ENCODE measurements at places on chromosomes 1 and 21. TPM values are rescaled to one million over a fixed set of nuclear protein-coding genes. Genes with fewer than 3 reads are reported as not detected.

The ANKRD13C gene
- 24.3 TPM for total RNA-seq

The NEK2 gene
- 56.0 TPM for total RNA-seq

The UBE2U gene
- not detected for total RNA-seq

The IKBKE gene
- 12.6 TPM for total RNA-seq

The HSD3B1 gene
- not detected for total RNA-seq

The H3-3A gene
- 584 TPM for total RNA-seq

DNA sequence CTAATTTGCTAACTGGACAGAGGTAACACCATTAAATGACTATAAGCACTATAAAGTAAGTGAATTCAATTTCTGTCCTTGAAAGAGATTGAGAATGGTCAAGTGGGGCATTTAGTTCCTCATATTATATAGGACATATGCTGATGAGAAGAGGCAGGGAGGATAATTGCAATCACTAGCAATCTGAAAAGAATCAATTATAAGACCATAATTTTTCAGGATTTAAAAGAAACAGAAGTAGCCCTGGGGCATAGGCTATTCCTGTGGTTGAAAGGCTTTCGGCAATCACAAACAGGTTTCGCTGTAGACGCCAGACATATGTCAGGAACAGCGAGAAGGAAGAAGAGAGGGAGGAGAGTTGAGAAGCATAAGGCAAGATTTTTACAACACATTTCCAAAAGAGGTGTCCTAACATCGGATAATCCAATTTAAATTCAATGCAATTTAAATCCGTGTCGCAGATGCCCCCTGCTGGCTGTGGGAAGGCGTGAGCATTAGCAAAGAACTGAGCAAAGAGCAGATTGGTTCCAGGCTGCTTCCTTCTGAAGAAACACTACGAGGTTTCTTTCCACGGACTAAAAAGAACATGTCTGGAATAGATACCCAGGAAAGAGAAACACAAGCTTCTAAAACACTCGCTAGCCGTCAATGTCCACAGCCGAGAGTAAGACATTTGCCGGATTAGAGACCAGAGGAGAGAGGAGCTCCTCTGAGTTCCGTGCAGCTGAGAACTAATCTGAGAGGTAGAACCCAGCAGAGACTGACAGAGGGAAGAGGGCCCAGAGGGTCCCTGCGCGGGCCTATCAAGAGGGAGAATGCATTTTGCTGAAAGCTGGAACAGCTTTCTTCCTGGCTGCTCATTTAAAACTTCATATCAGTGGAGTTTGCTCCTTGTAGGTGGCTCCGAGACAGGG, 27.9 kb downstream of the RGS5 start:
- peak; percentile 40 for DNase-seq

- no peak for DNase-seq
Observed at GRCh38 chr1:151142411-151143056, 3.9 kb downstream of the SEMA6C start.

GRCh38 chr21:42363312-42363711, 3.0 kb downstream of the TFF1 start:
- DNase-seq = peak; percentile 46

DNA sequence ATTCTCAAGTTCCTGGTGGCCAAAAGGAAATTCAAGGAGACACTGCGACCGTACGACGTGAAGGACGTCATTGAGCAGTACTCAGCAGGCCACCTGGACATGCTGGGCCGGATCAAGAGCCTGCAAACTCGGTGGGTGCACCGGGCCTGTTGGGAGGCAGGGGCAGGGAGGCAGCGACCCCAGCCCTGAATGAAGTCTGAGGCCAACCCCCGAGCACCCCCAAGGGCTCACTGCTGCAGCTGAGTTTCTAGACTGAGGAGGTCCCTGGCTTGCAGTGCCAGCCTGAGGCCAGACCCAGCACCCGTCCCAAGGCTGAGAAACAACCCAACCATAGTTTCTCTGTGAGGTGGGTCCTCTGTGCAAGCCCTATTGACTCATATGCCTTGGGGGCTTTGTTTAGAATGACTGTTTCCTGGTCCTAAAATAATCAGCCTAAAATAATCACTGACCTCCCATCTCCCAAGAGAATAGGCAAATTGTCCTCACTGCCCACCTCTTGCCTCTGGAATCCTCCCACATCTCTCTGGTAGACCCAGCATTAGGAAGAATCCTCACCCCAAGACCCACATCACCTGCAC, 27.1 kb downstream of the CITED4 start:
- DNase-seq = no peak

DNA sequence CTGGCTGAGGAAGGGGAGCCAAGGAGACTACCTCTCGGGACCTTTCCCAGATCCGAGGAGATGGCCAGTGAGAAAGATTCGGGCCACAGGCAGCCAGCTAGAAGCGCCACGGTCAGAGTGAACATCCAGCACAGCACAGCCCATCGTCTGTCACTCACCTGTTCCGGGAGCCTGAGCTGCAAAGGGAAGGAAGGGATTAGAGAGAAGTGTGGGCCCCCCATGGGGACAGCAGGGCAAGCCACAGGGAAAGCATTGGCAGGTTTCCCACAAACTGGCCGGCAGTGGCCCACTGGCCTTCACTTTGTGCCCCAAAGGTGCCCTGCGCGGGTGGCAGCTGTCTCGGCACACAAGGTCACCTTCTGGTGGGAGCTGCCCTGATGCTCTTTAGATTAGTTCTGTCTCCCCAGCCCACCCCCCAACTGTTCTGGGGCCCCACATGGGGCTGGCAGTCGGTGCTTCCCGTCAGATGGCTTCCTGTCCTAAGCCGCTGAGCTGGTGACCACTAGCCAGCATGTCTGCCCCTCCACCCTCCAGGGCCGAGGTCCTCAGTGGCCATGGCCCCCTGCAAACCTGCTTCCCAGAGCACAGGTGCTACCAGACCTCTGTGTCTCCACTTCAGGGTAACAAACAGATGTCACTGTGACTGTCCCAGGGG, 56.7 kb downstream of the LACTBL1 start:
- no peak for DNase-seq

DNA sequence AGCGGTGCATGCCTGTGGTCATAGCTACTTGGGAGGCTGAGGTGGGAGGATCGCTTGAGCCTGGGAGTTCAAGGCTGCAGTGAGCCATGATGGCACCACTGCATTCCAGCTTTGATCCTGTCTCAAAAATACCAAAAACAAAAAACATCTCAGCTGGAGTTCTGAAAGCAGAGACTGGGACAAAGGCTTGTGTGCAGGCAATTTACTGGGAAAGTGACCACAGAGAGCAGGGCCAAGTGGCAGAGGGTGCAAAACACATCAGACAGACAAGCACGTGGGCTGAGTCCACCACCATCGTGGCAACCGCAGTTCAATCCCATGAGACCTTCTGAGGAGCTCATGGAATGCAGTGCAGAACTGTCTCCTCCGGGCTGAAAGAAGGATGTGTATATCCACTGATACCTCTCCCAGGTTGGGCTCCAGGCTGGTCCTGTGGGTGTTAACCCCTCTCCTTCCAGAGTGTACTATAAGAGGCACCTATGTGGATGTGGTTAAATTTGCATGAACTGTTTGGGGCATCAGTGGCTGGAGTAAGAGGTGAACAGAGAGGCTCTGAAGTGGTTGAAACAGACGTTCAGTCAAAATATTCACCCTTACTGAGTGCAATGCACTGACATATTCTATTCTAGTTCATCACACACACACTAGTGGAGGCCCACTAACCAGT, 10.8 kb downstream of the PIGP start:
- DNase-seq = no peak

- DNase-seq = no peak
Observed at GRCh38 chr1:32100807-32101708, 6.8 kb upstream of the KPNA6 start.

- no peak for DNase-seq
Observed at GRCh38 chr1:116111524-116112021, 374 bp downstream of the MAB21L3 start.

DNA sequence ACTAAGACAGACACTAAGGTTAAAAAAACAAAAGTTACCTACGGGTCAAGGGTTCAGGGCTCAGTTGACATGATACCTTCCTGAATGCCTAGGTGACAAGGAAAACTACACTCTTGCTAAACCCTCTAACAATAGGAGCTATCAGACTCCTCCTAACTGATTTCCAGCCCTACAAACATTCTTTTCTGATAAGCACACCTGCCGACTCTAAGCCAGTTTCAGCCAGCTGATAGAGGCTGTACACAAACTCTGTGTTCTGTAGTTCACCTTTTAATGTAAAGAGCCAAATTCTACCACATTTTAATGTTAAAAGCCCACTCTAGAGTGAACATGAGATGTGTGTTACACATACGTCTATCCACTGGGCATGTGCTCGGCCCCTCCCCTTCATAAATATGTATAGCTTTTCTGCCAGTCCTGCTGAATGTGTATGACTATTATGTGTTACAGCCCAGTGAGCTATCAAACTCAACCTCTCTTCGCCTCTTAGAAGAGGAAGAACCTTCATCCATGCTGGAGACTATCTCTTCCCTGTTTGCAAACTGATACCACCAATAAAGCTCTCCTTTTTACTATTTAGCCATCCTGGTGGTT, 40.0 kb upstream of the FAM163A start:
- DNase-seq = no peak

DNA sequence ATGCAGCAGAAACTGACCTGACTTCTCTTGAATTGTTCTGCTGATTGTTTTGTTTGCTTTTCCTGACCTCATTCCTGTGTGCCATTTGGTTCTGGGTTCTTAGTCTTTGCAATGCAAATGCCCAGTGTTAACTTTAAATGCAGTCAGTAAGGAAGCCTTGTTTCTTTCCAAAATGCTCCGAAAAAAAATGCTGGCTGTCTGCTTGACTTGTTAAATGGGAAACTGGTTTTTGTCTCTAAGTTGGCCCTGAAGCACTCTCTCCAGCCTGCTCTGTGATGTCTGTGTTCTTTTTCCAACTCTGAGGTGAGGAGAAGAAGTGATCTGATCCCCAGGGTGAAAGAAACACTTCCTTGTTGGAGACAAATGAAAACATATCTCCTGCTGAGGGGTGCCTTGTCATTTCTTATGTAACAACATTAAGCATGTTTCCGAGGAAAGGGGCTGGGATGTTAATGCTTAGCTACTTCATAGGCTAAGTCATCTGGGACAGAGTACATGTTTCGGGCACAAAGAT, 256.3 kb upstream of the ADGRL4 start:
- DNase-seq = no peak

GRCh38 chr1:16348414-16349182, 3.7 kb downstream of the FBXO42 start:
- DNase-seq = peak; percentile 84

DNA sequence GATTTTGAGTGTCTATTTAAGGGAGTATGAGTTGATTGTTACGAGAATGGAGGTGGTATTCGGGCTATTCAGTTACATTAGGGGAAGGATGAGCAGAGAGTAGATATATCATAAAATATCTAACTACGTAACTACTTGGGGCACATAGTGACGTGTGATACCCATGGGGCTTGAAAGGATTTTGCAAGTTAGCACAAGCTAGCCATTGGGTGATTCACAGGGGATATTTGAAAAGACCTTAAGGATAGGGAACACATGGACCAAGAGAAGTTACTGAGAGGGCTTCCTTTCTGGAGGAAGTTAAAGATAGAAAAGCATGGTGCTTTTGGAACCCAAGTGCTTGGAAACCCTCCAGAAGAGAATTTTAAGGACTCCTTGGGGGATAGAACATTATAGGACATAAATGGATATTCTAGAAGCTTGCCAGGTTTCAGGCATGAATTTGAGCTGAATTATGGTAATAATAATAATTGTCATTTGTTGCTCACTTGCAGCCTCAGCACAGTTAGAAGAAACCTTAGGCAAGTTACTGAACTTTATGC, 5.4 kb downstream of the DISP1 start:
- no peak for DNase-seq

DNA sequence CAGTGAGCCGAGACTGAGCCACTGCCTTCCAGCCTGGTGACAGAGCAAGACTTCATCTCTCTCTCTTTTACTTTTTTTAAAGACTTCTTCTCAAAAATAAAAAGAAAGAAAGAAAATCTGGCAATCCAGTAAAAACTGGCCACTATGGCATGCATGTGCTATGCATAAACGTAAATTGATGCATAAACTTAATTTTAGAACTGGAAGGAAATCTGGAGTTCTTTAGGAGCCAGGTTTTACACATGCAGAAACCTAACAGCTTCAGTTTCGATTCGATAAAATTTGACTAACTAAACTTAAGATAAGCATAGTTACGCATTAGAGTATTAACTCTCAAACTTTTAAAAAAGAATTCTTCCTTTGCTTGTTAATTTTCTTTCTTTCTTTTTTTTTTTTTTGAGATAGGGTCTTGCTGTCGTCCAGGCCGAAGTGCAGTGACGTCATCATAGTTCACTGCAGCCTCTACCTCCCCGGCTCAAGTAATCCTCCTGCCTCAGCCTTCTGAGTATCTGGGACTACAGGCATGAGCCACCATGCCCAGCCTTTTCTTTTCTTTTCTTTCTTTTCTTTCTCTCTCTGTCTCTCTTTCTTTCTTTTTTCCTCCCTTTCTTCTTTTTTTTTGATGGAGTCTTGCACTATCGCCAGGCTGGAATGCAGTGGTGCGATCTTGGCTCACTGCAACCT, 11.9 kb upstream of the LGALS8 start:
- DNase-seq = no peak

DNA sequence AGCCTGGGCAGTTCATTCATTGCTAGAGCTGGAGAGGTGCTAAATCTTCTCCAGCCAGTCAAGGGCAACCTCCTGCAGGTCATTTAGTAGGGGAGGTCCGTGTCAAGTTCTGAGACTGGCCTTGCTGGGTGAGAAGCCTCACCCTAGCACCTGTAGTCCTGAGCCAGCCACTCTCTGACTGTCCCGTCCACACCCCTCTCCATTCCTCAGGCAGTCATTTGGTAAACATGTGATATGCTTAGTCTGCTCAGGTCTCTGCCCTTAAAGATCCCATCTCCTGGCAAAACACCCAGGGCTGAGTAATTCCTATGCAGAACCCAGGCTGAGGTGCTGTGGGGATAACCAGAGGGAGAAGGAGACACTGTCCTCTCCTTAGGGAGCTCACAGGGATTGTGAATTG, 13.7 kb upstream of the IGFN1 start:
- peak; percentile 50 for DNase-seq

DNA sequence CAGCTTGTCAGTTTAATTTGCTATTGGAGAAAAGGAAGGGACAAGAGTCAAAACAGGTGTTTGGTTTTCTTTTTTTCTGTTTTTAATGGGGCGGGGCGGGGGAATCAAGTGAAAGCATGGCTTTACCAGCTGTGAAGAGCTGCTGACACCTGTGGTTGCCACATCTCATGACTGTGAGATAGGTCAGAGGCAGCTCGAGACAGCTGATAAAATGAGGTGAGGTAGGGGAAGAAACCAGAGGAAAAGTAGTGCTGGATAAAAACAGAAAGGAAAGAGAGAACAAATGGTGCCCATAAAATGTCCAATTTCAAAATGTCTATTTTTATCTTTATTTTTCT, 272.3 kb downstream of the NEGR1 start:
- no peak for DNase-seq

DNA sequence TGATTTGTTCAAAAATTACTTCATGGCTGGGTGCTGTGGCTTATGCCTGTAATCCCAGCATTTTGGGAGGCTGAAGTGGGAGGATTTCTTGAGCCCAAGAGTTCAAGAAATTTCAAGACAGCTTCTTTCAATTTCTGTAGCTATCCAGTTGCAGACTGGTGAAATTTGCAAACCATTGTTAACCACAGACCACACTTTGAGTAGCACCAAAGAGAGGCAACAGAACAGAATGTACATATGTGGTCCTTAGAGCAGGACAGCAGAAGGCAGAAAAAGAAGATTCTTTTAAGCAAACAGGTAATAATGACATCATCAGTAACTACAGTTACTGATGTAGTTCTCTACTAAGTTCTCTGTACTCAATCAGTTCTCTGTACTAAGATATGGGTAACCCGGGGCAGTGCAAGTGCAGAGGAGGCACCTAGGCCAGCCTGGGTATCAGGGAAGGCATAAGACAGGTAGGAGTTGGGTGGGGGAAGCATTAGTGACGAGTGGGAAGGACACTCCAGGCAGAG, 5.5 kb upstream of the KLF17 start:
- DNase-seq = no peak

Data from PC-9 (cell line).